ENCODE measurements at places on chromosomes 1 and 21.

- DNase-seq, result no peak
Measured at GRCh38 chr1:111625276-111625675, 5.7 kb downstream of the RAP1A start.

GRCh38 chr21:35091496-35091895 is 42.4 kb upstream of the RUNX1 start:
- DNase-seq, result no peak

GRCh38 chr1:224430511-224431113 is 4.0 kb downstream of the WDR26 start:
- DNase-seq, result no peak

GRCh38 chr1:81671038-81671437 is 129.7 kb upstream of the ADGRL2 start:
- DNase-seq, result no peak

GRCh38 chr1:95948023-95948422 is 714.0 kb downstream of the RWDD3 start:
- no peak for DNase-seq

GRCh38 chr1:196309386-196309785 is 298.9 kb downstream of the KCNT2 start:
- peak; percentile 13 for DNase-seq

- DNase-seq, result no peak
Measured at GRCh38 chr1:225527575-225527974, 99.7 kb upstream of the LBR start.

- no peak for DNase-seq
Measured at GRCh38 chr1:247335882-247336281, 4.2 kb upstream of the ZNF496 start.

DNA sequence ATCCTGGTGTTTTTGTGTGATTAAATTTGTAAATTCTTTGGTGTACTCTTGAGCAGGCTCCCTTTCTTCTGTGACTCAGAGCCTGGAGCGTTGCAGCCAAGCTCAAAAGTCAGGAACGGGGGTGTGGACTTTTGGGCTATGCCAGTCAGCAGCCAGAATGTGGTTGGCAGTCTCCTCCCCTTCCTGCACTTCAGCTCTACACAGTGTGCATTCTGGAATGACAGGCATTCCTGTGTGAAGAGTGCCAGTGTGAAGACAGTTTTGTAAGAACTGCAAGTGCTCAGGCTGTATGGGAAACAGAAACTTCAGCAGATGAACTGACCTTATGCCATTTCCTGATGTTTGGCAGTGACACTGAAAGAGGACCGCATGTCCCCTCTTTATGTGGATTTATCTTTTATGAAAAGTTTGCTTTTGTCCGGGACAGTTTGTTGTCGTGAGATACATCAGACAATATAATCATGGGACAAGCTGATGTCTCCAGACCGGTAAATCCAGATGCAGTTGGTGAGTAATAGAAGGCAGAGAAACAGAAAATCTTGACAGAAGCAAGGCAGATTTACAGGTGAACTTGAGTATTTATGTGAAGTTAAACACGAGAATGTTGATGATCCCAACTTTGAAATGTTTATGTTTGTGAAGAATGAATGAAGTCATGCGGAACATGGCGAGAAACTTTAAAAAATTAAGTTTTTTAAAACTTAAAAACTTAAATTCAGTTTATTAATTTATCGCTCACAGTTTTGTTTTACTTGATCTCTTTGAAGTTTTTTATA is 67.7 kb upstream of the RCC1 start:
- DNase-seq, result peak; percentile 70

DNA sequence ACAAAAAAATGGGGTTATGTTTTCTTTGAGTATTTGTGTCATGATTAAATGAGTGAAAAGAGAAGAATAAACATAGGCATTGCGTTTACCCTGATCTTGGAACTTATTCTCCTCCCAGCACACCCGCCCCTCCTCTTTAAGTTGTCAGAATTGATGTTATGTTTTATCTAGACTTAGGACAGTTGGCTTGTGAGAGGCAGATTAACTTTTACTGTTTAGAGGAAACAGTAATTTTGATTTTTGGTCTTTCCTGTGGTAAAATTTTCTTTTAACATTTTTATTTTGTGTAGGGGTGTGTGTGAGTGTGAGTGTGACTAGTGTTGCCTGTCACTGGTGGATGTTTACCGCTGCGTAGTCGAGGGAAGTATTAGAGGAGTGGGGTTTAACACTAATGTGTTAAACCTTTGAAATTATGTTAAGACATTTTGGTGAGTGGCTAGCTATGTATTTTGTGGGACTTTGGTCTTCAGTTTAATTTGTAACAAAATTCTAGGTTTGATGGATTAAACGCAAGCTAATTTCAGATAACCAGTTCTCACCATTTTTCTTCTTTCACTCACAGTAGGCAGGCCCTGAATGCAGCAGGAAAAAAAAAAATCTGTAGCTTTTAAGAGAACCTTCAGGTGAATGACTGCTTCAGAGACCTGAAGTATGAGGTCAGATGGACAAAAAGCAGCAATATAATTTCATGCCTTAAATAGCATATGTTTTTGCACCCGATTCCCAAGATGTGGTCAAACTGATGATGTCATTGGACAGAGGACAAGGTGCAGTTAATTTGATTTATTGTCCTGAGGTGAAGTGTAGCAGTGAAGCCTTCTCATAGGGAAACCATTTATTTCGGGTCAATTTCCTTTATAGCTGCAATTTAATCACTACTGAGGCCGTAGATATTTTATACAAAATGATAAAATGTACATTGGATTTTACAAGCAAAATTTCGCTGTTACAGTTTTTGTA is 2.7 kb downstream of the POU2F1 start:
- DNase-seq, result no peak

DNA sequence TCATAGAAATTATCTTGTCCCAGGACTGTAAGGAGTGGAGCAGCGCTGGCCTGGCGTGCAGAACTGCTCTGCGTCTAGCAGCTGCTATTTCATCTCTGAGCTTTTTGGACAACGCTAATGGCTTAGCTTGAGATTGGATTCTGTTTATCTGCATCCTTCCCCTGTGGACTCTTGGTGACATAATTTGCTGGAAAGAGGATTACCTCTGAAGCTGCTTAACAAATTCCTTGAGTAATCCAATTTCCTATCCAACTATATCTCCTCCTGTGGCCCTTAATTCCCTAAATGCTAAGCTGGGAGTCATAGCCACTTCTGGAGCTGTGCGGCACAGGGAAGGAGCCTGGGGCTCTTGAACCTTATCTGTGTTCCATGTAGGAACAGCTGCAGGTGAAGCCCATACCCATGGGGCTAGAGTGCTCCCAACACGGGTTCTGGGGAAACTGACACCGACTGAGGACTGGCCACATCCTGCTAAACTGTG is 43.2 kb downstream of the IL6R start:
- no peak for DNase-seq

GRCh38 chr1:159800177-159800930 is 1.8 kb upstream of the FCRL6 start:
- no peak for DNase-seq

GRCh38 chr1:116321766-116322175 is 51.3 kb upstream of the ATP1A1 start:
- no peak for DNase-seq

GRCh38 chr1:214372092-214372491 is 91.1 kb downstream of the SMYD2 start:
- DNase-seq, result no peak

DNA sequence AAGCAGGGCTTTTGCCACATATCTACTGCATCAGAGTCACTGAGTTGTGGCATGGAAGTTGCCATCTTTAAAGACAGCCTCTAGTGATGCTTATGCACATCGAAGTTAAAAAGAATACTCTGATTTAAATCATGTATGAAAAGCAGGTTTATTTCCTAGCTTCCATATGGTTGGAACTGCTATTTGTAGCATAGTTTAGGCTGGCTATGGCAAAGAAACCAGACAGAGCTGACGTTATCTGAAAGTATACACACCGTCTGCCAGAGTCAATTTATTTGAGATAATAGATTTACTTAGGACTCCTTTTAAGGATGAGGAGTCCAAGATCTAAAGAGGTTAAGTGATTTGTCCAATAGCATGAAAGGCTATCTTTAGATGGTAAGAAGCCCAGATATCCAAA is 536.9 kb upstream of the ADGRL4 start:
- no peak for DNase-seq

- no peak for DNase-seq
Measured at GRCh38 chr21:9767592-9768375, 753.6 kb upstream of the TPTE start.

DNA sequence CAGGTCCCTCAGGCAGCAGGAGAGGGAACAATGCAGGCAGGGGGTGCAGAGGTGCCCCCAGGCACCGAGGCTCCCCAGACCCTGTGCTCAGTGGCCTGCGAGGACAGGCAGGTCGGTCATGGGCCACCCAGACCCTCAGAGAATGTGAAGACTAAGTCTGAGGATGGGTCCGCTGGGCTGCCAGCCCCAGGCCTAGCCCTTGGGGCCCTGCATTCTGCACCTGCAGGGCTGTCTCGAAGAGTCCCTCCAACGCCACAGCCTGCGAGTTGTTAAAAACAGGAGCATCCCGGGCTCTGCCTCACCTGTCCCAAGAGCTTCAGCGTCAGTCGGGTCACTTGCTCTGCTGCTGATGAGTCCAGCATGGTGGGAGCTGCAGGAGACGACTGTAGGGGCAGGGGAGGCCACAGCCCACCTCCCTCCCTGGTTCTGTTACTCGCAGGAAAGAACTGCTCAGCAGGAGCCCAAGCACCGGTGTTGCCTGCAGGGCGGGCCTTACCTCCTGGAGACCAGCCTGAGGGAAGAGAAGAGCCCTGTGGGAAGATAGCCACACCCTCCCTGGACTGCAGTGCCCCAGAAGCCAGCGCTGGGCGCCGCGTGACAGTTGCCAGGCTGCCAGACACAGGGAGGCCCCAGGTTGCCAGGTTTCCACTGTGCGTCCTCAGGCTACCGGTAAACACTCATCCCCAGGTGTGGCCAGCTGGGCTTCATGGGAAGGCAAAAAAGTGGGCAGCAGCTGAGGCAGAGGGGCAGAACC is 5.8 kb downstream of the C21orf58 start:
- no peak for DNase-seq

Measured in smooth muscle cell of the brain vasculature (primary cell).